ENCODE measurements at places on chromosomes 2 and 18.

- no peak for DNase-seq
Measured at GRCh38 chr2:5111581-5111980, 580.6 kb upstream of the SOX11 start.

GRCh38 chr2:94947097-94948016, 76.1 kb downstream of the TEKT4 start:
- DNase-seq = no peak

DNA sequence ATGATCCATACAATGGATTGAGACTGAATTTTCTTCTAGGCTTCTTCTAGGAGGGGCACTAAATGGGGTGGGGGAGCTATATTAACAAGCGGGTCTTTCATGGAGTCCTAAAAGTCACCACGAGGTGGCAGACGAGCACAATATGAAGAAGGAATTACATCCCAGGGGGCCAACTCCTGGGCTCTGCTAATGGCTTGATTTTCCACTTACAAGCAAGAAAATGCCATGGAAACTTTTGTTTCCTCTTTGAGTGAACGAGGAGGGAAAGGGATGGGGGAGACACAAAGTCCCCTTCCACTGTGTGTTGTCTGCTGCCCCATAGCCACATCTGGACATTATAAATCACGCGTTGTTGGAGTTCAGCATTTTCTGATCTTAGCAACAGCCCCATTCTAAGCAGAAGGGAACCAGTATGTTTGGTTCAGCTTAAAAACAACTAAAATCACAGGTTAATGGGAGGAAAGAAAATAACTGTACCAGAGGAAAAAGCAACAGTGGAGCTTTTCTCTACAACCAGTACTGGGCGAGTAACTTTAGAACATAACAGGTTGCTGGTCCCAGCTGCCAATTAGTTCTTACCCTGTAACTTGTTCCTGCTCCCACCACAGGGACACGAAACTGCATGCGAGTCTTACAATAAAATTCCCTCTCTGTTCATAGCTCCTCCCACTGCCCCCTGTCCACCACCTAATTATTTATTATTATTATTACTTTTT, 285.0 kb upstream of the PARD3B start:
- peak; percentile 71 for DNase-seq

DNA sequence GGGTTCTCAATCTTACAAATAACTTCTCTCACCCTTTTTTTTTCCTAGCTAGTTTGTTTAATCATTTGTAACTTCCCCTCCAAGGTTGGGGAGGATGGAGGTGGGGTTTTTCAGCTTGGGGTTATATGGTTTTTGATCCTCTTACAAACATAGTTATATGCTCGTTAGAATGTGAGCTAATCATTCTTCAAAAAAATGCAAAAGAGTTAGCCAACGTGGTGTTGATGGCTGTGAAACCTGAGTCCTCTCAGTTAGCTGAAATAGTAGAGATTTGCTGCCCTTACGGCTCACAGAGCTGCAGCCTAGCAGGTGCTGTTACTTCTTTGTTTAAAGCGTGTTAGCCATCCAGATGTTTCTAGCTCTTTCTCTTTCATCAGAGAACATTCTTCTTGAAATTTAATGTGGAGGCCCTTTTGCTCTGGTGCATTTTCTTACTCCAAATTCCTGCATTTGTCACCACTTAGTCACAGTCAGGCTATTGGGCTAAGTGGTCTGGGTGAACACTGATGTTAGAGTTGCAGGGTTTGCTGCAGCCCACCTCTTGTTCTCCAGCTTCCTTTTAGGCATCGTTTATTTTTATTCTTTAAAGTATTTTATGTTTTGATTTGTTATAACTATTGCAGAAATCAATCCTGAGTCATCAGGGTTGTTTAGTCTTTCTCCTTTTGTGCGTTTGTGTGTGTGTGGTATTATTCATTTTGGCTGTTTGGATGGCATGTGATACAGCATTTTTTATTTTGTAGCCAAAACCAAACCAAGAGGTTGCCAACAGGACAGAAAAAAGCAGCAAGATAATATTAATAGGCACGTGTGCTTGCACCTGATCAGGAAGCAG, 41.1 kb downstream of the LIMS1 start:
- no peak for DNase-seq

DNA sequence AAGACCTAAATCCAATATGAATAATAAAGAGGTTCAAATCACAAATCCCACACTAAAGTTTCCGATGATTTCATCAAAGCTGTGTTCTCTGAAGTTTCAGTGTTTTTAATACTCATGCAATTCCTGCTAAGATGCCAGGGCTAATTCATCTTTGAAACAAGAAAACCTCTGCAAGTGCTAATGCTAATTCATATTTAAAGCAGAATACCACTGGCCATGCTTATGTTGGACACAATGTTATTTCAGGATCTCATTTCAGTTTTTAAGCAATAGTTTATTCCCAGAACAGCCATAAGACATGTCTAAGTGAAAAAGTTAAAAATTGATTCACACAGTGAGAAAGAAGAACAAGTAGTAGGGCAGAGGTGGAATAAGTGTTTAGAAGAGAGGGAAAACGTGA, 62.8 kb downstream of the GRB14 start:
- DNase-seq = no peak

DNA sequence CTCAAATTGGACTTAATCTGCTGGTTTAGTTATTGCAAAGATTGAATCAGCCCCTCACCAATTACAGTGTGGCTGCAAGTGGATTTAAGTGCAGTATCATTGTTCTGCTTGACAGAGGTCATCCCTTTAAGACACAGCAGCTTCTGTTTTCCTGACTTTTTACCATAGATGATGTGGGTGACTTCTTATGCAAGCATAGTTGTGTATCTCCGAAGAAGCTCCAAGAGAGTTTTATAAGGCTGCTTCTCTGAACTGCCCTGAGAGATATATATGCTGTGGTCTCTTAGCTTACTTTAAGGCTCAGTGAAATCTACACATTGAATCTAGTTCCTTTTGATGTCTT, 3.5 kb downstream of the TRIB2 start:
- no peak for DNase-seq

- DNase-seq = no peak
Measured at GRCh38 chr2:240245706-240246105, 105.2 kb upstream of the OTOS start.

DNA sequence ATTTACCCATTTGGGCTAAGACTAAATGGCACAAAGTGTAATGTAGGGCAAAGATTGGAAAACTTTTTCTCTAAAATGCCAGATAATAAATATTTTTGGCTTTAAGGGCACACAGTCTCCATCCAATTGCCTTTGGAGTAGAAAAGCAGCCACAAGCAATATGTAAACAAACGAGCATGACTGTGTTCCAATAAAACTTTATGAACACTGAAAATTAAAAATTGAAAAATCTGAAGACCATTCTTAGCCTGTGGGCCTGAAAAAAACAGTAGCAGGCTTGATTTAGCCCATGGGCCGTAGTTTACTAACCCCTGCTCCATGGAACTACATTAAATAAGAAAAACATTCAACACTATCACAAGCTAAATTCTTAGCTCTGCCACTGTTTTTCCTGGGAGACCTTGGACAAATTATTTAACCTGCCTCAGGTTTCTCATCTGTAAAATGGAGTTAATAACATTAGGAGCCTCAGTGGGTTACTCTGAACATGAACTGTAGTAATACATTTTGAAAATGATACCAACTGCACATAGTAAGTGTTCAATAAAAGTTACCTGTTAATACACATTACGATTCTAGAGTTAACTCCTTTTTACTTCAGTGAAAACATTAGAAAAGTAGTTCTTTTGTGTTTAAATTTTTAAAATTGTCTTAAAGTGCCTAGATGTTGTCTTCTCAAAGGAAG, 1.3 kb downstream of the IFIH1 start:
- DNase-seq = no peak

DNA sequence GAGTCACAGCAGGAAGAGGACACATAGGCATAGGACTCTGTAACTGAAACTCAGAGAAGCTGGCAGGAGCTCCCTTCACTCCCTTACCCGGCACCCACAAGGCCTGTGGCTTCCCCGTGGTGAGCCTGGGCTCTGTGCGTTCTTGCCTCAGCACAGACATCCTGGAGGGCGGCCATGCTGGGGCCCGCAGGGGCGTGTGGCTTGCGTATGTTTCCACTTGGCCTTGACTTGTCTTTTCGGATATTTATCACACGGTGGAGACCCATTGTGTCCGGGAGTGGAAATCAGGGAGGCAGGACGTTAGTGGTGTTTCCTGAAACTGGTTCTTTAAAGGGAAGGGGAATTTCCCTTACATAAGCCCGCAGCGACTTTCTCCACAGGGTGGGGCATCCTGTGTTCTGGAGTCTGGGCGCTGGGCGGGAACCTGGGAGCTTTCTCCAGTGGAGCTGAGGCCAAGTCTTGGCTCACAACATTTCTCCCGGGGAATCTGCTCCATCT, 49.9 kb upstream of the EML6 start:
- peak; percentile 92 for DNase-seq

DNA sequence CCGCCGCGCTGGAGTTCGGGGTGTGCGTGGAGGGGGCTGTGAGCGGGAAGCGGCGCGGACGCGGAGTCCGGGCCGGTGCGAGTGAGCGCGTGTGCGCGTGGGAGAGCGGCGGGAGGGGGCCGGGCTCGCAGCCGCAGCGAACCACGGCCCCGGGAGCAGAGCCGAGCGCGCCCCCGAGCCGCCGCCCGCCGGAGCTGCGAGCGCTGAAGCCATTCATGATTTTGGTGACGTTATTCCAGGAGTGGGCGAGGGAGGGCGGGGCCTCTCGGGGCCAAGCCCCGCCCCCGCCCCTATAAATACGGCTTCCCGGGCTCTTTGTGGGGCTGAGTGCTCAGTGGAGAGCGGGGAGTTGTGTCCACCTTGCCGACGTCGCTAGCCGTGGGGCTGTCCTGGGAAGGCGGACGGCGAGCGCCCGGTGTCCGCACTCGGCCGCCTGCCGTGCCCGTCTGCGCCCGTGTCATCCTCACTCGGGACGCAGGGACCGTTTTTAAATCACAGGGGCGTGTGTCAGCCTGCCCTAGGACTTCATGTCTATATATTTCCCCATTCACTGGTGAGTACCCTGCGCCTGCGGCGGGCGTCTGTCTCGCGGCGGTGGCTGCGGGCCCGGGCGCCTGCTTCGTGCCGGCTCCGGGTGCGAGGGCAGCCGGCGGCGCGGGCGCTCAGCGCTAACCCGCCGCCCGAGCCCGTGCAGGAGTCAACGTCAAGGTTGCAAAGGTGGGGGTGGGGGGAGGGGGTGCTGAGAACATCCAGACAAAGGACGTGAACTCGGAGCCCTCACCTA, at the start of gene LBH:
LBH (plus strand) TSS at position 323 of the 784 bp plus-strand sequence; CDS start at position 528, 205 bp downstream.
- DNase-seq = peak; percentile 87

All from left cardiac atrium (tissue), 4 donors.